ENCODE measurements at places on chromosomes 6 and 20.

DNA sequence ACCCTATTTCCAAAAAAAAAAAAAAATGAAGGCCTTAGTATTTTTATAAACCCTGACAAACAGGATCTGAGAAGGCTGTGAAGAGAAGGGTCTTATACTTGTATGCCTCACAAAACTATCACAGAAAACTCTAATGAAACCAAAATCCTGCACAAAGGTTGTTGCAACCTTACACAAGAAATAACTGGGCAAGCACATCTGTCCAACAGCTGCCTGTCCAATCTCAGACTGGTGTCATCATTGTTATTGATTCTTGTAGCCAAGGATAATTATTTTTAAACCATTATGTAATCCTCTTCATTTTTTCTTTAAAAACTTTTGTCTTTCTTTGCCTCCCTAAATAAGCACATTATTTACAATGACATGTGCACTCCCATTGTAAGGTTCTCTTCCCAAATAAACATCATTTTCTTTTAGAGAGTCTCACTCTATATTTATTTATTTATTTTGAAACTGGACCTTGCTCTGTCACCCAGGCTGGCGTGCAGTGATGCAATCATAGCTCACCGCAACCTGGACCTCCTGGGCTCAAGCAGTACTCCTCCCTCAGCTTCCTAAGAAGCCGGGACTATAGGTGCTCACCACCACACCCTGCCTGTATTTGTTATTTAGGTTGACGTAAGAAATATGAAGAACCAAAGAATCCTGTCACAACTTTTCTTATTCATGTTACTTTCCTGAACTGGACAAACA, 697.1 kb downstream of the DOK5 start:
- no peak for DNase-seq

DNA sequence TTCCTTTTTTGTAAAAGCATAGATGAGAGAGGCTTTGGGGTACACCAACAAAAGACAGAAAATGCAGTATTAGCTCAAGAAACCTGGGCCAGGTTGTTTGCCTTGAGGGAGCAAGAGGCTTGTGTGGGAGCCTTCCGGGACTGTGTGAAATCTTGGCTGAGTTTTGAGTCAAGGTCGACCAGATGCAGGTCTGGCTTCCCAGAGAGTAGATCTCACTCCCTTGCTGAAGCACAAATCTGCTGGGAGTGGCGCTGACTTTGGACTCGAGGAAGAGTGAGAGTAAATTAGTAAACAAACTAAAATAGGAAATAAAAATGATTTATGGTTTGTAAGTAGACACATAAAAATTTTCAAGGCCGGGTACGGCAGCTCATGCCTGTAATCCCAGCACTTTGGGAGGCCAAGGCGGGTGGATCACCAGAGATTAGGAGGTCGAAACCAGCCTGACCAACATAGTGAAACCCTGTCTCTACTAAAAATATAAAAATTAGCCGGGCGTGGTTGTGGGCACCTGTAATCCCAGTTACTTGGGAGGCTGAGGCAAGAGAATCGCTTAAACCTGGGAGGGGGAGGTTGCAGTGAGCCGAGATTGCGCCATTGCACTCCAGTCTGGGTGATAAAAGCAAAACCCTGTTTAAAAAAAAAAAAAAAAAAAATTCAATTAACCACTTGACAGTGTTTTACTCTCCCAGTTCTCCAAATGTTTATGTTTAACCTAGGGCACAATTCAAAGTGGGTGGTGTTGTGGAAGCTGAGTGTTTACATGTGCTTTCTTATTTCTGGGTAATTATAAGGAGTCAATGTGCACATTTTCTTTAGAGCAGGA, 27.7 kb upstream of the EDN1 start:
- DNase-seq: no peak

- DNase-seq: no peak
Measured at GRCh38 chr20:57959018-57959417, 249.2 kb upstream of the PMEPA1 start.

- no peak for DNase-seq
Measured at GRCh38 chr6:64988148-64988547, 718.9 kb downstream of the EYS start.

- DNase-seq: no peak
Measured at GRCh38 chr6:16419636-16420336, 181.4 kb downstream of the GMPR start.

GRCh38 chr6:50820869-50821264, 2.2 kb downstream of the TFAP2B start:
- DNase-seq: no peak

GRCh38 chr6:3749067-3749841, 2.3 kb downstream of the PXDC1 start:
- no peak for DNase-seq

DNA sequence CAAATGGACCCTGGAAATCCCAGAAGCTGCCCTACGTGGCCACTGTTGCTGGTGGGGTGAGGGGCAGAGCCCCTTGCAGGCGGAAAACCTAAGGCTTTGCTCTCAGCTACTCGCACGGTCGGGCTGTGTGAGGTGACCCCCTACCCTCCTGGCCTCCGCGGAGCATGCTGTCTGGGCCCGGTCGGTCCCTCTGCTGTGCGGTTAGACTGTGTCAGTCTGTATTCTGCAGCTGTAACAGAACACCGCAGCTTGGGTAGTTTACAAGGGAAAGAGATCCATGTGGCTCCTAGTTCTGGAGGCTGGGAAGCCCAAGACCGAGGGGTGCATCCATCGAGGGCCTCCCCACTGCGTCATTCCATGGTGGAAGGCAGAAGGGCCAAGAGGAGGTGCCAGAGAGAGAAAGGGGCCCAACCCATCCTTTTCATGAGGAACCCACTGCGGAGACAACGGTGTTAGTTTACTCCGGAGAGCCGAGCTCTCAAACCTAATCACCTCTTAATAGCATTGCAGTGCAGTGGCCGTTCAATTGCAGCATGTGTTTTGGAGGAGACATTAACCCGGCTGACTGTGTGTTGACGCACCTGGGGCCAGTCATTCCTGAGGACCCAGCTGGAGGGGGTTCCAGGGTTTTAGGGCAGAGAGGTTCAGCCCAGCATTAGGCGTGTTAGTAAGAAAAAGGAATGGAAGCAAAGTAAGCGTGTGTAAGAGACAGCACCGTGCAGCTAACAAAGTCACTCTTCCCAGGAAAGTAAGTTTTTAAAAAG, 18.3 kb downstream of the COL9A3 start:
- DNase-seq: no peak

- DNase-seq: no peak
Measured at GRCh38 chr6:86355271-86355670, 582.1 kb upstream of the HTR1E start.

GRCh38 chr6:90369024-90369519, 72.4 kb upstream of the BACH2 start:
- DNase-seq: no peak

DNA sequence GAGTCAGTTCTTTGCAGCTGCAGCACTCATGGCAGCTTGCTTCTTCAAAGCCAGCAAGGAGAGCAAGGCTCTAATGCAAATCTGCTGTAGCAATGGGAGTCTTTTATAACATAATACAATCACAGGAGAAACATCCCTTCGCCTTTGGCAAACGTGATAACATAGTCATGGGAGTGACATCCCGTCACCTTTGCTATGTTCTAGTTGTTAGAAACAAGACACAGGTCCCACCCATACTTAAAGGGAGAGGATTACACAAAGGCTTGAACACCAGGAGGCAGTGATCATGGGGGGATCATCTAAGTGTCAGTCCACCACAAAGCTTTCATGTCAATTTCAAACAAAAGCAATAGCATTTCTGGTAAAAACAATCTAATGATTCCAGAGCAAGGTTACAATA, 40.1 kb upstream of the PHACTR2 start:
- DNase-seq: no peak

GRCh38 chr6:158381214-158381613, 68.9 kb downstream of the TULP4 start:
- DNase-seq: no peak

GRCh38 chr6:32974541-32975308, 6.3 kb downstream of the BRD2 start:
- no peak for DNase-seq

- DNase-seq: no peak
Measured at GRCh38 chr6:118791499-118791898, 102.5 kb upstream of the ASF1A start.

DNA sequence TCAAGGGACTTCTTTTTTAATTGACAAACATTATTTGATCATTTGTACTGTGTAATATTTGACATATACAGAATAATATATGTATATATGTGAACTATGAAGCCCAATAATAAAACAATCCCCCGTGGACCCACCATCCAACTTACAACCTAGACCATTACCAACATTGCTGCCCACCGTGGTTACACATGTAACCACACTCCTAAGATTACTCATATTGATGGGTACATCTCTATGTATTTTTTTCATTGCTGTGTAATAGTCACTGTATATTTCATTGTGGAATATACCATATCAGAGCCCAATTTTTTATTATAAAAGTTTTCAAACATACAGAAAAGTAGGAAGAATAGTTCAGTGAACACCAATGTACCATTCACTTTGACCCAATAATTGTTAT, 94.3 kb downstream of the RTN4IP1 start:
- DNase-seq: no peak

GRCh38 chr20:8036771-8037170, 17.2 kb upstream of the TMX4 start:
- DNase-seq: no peak

GRCh38 chr6:52285177-52286068, 881 bp upstream of the MCM3 start:
- no peak for DNase-seq

DNA sequence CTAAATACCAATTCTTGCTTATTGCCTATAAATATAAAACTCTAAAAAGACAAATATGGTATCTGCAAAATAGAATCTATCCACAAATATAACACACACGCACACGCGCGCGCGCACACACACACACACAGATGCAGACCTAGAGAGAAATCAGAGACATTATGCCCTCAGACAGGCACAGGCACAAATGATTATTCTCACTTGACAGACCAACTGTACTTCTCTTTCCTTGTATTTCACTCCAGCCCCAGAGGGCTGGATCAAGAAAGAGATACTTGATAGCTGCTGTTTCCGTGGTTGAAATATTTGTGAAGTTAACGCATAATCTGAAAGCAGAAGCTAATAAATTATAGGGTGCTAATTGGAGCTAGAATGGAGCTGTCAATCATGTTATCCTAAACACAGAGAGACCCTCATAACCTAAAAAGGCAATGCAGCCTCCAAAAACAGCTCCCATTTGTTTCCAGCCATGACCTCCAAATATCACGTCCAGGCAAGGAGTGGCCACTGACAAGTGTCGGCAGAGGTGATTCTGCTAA, 11.5 kb downstream of the VGLL2 start:
- DNase-seq: no peak

DNA sequence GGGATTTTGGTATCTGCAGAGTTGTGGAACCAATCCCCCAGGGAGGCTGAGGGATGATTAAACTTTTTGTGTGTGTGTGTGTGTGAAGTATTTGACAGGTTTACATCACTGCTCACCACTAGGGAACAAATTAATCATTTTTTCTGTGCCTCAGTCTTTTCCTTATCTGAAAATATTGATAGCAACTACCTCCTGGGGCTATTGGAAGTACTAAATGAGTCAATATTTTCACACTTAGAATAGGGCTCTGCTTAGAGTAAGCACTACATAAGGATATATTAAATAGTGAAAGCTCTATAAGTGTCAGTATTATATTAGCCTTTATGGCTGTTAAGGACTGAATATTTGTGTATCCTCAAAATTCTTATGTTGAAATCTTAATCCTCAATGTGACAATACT, 155.2 kb upstream of the UST start:
- no peak for DNase-seq

DNA sequence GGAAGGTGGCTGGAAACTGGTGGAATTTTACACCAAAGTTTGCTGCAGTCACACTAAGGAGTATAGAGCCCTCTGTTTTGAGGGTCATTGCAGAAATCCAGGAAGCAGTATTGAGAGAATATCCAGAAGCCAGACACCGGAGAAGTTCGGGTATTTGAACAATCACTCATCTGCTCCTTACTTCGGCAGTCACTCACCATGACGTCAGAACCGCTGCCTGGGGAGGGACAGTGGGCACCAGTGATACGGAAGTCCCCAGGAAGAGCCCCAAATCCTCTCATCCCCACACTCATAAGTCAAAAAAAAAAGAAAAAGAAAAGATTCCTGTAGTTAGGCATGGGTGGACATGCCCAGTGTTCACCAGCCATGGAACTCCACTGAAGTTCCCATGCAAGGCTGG, 4.0 kb downstream of the LY6G5C start:
- no peak for DNase-seq

DNA sequence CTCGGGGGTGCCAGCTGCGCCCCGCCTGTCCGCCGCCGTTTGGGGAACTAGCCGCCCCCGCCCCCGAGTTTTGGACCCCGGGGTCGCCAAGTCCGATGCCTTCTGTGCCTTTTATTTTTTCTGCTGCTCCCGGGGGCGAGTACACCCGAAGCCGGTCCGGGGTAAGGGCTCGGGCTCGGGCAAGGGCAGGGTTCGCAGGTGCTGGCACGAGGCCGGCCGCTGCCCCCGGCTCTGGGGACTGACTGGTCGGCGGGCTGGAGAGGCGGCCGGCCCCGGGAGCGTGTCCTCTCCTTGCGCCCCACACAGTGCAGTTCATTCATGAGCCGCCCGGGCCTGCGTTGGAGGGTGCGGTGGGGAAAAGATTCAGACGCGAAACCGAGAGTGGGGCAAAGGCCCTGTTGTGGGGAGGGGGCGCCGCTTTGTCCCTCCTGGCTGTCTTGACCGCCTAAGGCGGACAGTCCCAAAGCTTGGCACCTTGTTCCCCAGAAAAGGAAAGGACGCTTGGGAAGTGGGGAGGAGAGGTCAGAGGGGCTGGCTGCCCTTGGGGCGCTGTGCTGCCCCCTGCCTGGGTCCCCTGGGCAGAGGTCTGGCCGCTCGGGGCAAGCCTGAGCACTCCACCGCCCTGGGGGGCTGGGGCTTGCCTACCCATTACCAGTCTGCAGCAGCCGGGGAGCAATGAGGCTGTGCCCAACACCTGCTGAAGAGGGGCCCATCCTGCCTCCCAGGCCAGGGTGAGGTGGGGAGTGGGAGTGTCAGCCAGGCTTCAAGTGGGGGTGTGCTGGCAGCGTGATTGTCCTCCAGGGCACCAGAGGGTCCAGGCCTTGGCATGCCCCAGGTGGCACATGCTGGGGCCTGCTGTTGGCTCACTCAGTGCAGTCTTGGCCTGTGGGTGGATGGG, 915 bp downstream of the TMEM63B start:
- peak; percentile 8 for DNase-seq

DNA sequence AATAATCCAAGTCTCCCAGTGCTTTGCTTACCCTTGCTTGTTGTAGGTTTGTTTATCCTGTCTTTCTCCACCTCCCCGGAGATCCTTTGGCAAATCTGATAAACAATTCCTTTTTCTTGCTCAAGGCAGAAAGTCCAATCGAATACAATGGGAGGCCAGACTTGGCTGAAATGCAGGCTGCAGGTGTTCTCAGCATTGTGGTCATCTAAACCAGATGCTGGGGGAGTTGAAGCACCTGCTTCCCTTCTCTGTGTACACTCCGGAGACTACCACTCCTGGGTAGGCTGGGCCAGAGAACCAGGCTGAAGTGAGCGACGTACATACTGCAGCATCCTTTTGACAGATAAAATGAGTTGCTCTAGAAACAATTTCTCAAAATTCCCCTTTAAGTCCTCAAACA, 82.6 kb upstream of the PREP start:
- no peak for DNase-seq

Measured in amygdala (tissue), 56 donors.